ENCODE measurements at places on chromosomes 11 and 22. TPM values are rescaled to one million over a fixed set of nuclear protein-coding genes. Genes with fewer than 3 reads are reported as not detected.

The GAL3ST1 gene
- 35.9 TPM for polyA plus RNA-seq

The TPBGL gene
- polyA plus RNA-seq = 0.20 TPM

The MMP27 gene
- not detected for polyA plus RNA-seq

The TSPAN18 gene
- polyA plus RNA-seq = 56.2 TPM

The LRRC55 gene
- polyA plus RNA-seq = 4.9 TPM

The HNRNPUL2 gene
- 75.9 TPM for polyA plus RNA-seq

The ANO1 gene
- 14.5 TPM for polyA plus RNA-seq

The APOBEC3G gene
- 8.5 TPM for polyA plus RNA-seq

The VSTM5 gene
- polyA plus RNA-seq = 2.1 TPM

The RASD2 gene
- 1.7 TPM for polyA plus RNA-seq

The FXYD2 gene
- 486 TPM for polyA plus RNA-seq

The MRPL16 gene
- polyA plus RNA-seq = 66.8 TPM

The BUD13 gene
- 33.7 TPM for polyA plus RNA-seq

The FHIP1B gene
- polyA plus RNA-seq = 37.7 TPM

The BTBD18 gene
- polyA plus RNA-seq = not detected

The MAPK8IP2 gene
- polyA plus RNA-seq = 0.87 TPM

The MAPK12 gene
- 16.4 TPM for polyA plus RNA-seq

The MOGAT2 gene
- polyA plus RNA-seq = 1.2 TPM

The GRM5 gene
- polyA plus RNA-seq = 0.25 TPM

The MPPED2 gene
- 18.5 TPM for polyA plus RNA-seq

The MAJIN gene
- 0.73 TPM for polyA plus RNA-seq

The SMTNL1 gene
- polyA plus RNA-seq = 0.14 TPM

The DERL3 gene
- polyA plus RNA-seq = 2.4 TPM

The ZNHIT2 gene
- 11.1 TPM for polyA plus RNA-seq

The SEC14L6 gene
- polyA plus RNA-seq = 6.8 TPM

The OR56A1 gene
- polyA plus RNA-seq = not detected

The MUC2 gene
- polyA plus RNA-seq = 0.08 TPM

The GRAMD1B gene
- 11.7 TPM for polyA plus RNA-seq

The OPCML gene
- polyA plus RNA-seq = 13.0 TPM

The MFRP gene
- not detected for polyA plus RNA-seq

The SLC5A12 gene
- 34.7 TPM for polyA plus RNA-seq

The CSF2RB gene
- 2.6 TPM for polyA plus RNA-seq

The MS4A3 gene
- 0.19 TPM for polyA plus RNA-seq

The INSC gene
- polyA plus RNA-seq = 0.65 TPM

The MRGPRE gene
- polyA plus RNA-seq = not detected

The TTC28 gene
- 30.5 TPM for polyA plus RNA-seq

The CCDC73 gene
- polyA plus RNA-seq = 0.31 TPM

The MICAL3 gene
- 43.1 TPM for polyA plus RNA-seq

The KBTBD4 gene
- 27.3 TPM for polyA plus RNA-seq

The PYGM gene
- 2.2 TPM for polyA plus RNA-seq

The CNIH2 gene
- 4.9 TPM for polyA plus RNA-seq

The TMEM191B gene
- polyA plus RNA-seq = 3.9 TPM

The PDGFB gene
- polyA plus RNA-seq = 15.6 TPM

The CBLIF gene
- polyA plus RNA-seq = 0.11 TPM

The APLNR gene
- polyA plus RNA-seq = 76.7 TPM

The SCGB1A1 gene
- not detected for polyA plus RNA-seq

The SCGB2A2 gene
- polyA plus RNA-seq = not detected

The SYCE3 gene
- not detected for polyA plus RNA-seq

The MCAM gene
- polyA plus RNA-seq = 52.3 TPM

The MTMR3 gene
- 55.3 TPM for polyA plus RNA-seq

The GTSE1 gene
- polyA plus RNA-seq = 21.1 TPM

The PLA2G6 gene
- 72.6 TPM for polyA plus RNA-seq

The STIM1 gene
- 33.6 TPM for polyA plus RNA-seq

The TRPM5 gene
- 1.7 TPM for polyA plus RNA-seq

The APOA5 gene
- not detected for polyA plus RNA-seq

The BTG4 gene
- not detected for polyA plus RNA-seq
